SHP77 treated with DMSO at 0.1 percent for 48 hours (cell line): ENCODE measurements at places on chromosomes 12 and 14.

DNA sequence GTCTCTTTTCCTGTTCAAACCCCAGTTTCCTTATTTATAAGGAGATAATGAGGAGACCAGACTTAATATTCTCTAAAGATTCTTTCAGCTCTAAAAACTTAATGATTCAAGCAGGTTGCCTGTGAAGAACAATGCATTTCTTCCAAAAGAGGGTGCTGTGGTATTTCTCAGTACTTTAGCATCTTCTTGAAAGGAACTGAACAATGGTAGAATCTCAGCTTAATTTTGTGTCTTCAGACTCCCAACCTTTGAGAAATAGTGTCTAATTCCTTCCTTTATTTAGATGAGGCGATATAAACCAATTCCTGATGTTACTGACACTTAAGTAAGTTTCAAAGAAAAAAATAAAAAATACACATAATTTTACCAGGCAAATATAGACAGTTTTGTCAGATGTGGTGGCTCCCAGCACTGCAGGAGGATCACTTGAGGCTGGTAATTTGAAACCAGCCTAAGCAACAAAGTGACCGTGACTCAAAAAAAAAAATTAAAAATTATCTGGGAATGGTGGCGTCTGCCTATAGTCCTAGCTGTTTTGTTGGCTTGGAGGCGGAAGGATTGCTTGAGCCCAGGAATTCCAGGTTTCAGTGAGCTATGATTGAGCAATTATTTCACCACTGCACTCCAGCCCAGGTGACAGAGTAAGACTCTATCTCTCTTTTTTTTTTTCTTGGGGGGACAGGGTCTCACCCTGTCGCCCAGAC lies 76.9 kb upstream of the PSMA6 start:
- DNase-seq: no peak

DNA sequence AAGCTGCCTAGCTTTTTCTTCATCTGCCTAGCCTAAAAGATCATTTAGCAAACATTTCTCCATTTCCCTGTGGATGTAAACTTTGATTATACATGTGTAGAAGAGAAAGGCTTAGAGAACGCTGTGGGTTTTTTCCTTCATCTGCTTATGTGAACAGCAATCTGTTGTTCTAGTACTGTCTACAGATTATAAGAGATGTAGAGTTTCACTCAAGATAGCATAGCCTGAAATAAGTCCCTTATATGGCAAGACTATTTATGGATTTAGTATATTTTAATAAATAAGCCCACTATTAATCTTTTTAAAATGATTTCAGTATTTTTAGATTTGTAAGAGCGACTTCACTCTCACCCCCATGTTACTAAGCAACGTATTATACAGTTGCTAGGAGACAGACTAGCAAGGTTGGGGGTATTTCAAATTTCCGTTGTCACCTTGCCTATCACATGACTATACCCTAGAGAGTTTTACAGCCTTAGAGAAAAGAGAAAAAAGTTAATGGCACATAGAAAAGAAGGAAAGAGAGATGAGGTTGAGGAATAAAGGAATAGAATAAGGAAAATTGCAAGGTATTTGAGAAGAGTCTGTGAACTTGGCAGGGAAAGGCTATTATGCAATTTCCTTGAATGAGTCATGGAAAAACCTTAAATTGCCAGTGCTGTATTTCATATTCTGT lies 12.2 kb upstream of the TUBA1A start:
- peak; percentile 49 for DNase-seq

DNA sequence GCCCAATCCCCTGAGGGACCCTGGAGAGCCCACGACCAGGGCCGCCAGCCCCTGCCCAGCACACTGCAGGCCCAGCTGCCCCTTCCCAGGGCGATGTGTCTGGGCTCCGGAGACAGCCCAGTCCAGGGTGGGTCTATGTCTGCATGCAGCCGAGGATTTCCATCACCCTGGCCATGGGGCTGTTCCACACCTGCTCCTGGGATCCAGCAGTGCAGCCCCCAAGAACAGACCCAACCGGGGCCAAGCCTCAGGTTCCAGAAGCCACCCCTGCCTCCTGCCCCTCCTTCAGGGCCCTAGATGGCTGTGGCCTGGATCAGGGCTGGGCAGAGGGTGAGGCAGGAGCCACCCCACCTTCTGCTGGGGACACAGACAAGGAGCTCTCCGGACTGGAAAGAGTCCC lies 11.5 kb downstream of the C14orf180 start:
- DNase-seq: no peak

- peak; percentile 77 for DNase-seq
Measured at GRCh38 chr12:95336387-95337067, 118.9 kb downstream of the VEZT start.

DNA sequence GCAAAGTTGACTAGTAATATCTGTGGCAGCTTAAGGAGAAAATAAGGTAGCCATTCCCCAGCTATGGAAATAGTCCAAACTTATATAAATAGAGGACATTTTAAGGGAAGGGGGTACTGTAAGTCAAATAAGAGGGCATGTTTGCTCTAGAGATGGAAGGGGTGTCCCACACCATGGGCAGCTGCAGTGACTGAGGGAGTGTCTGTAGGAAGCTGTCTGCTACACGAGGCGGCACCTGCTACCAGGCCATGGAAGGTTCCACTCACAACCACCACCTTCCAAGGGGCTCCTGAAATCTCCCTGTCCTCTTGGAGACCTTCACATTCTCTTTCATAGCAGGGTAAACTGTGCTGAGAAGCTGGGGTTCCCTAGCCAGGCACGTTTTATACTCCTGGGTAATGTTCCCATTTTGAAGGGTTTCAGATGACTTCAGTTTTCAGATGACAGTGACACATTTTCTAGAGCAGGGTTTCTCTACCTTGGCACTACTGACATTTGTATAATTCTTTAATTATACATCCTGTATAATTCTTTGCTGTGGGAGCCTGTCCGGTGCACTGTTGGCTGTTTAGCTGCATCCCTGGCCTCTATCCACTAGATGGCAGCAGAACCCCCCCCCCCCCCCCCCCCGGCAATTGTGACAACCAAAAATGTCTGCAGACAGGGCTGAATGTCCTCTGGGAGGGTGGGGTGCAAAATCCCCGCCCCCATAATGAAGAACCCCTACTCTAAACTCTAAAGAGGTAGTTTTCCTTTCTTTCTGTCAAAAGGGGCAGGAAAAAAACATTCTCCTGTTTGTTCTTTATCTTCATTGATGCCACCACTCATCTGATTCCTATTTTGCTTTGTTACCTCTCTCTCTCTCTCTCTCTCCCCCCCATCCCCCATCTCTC lies 11.6 kb upstream of the SMCO2 start:
- peak; percentile 48 for DNase-seq

DNA sequence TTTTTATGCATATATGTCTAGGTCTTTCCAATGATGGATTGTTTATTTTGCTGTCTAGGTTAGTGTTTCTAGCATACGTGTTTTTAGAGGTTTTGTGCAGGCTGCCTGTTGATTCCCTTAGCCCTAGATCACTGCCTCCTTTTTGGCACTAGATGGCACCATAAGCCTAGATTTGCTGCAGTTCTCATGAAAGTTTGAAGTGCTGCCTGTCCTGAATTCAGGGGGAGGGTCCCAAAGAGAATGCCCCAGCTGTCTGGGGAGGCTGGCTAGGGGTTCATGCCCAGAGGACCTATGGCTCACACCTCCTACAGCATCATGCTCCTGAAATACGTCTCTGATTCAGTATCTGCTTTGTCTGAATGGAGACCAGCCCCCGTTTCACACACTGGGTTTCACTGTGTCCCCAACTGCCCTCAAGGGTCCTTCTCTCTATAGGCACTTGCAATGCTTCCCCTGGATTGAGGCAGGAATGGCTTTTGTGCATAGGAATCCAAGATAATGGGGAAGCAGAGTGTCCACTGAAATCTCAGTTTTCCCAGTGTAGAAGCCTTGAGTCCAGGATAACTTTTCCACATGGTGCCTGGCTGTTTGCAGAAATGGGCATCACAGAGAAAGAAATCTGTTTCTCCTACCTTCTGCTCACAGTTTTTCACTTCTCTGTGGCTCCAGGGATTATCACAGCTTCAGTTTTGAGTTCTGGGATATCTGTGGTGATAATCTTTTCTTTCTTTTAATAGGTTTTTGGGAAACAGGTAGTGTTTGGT lies 14.2 kb upstream of the TXNRD1 start:
- DNase-seq: peak; percentile 9

DNA sequence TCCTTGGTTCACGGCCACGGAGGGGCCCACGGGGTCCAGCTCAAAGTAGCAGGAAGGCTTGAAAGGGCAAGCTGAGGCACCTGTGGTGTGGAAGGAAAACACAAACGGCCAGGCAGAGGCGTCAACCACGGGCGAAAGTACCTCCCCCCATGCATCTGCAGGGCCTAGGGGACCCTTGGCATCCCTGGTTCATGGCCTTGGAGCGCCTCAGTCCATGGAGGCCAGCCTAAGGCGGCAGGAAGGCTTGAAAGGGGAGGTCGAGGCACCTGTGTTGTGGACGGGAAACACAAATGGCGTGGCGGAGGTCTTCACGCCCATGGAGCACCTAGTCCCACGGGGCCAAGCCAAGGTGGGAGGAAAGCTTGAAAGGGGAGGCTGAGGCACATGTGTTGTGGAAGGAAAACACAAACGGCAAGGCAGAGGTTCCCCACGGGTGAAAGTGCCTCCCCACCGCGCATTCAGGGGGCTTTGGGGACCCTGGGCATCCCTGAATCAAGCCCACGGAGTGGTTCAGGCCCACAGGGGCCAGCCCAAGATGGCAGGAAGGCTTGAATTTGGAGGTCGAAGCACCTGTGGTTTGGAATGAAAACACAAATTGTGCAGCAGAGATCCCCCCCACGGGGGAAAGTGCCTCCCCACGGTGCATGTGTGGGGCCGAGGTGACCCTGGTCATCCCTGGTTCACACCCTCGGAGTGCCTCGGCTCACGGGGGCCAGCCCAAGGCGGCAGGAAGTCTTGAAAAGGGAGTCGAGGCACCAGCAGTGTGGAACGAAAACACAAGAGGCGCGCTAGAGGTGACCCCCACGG lies 380.8 kb downstream of the ALG10 start:
- DNase-seq: no peak

DNA sequence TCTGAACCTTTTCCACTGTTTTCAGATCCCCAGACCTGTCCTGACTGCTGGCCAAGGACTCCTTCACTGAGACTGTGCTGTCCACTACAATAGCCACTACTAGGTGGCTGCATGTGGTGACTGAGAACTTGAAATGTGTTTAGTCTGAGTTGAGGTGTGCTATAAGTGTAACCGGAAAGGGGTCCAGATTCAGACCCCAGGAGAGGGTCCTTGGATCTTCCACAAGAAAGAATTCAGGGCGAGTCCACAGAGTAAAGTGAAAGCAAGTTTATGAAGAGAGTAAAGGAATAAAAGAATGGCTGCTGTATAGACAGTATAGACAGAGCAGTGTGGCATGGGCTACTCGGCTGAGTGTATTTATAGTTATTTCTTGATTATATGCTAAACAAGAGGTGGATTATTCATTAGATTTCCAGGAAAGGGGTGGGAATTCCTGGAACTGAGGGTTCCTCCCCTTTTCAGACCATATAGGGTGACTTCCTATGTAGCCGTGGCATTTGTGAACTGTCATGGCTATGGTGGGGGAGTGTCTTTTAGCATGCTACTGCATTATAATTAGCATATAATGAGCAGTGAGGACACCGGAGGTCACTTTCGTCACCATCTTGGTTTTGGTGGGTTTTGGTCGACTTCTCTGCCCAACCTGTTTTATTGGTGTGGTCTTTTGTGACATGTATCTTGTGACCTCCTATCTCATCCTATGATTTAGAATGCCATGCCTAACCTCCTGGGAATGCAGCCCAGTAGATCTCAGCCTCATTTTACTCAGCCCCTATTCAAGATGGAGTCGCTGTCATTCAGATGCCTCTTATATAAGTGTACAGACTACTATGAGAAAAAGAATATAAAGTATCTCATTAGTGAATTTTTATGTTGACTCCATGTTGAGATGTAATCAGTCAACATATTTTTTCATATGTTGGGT lies 70.0 kb upstream of the SRSF5 start:
- no peak for DNase-seq

- DNase-seq: no peak
Measured at GRCh38 chr14:90421001-90421631, 24.3 kb downstream of the CALM1 start.

DNA sequence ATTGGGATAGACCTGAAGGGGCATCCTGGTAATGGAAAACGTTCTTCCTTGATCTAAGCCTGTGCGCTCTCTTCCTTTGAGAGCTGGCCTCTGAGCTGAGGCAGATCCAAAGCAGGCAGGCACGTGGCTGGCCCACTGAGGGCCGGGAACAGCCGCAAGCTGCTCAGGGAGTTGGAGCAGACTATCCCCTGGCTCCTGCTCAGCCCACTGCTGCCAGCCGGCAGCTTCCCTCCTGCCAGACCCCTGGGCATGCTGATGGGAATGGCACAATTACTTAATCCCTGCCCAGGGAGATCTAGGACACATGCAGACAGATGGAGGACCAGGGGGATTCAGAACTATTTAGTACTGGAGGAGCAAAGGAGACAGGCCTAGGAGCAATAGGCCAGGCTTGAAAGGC lies 14.4 kb downstream of the NEUROD4 start:
- no peak for DNase-seq

GRCh38 chr12:80377140-80377794 lies 66.8 kb upstream of the PTPRQ start:
- DNase-seq: no peak

DNA sequence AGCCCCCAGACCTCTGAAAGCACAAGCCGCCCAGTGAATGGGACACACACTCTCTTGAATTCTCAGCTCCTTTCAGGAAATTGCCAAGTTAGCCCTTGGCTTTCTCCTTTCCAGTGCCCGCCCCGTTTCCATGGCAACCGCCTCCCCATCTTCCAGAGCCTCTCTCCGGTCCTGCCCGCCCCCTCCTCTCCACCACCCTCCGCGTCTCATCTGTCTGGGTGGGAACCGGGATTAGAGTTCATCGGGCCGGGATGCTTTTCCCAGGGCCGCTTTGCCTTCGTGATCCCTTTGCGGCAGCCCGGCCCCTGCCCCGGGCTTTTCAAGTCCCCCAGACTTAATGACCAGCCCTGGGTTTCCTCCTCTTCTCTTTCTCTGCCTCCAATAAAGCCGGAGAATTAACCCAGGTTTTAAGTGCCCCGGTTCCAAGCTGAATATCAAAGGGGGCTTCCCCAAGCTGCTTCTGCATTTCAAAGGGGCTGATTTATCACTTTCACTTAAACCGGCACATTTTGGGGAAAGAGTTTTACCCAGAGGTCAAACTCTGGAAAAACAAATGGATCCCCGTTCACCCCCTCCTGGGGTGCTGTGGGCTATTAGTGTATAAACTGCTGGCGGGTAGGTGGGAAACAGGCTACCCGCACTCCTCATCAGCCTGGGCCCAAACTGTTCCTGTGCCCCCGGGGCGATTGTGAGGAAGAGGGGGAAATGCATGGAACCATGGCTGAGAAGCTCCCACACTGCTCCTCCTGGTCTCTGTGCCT lies 101.7 kb downstream of the ZFP36L1 start:
- DNase-seq: no peak

DNA sequence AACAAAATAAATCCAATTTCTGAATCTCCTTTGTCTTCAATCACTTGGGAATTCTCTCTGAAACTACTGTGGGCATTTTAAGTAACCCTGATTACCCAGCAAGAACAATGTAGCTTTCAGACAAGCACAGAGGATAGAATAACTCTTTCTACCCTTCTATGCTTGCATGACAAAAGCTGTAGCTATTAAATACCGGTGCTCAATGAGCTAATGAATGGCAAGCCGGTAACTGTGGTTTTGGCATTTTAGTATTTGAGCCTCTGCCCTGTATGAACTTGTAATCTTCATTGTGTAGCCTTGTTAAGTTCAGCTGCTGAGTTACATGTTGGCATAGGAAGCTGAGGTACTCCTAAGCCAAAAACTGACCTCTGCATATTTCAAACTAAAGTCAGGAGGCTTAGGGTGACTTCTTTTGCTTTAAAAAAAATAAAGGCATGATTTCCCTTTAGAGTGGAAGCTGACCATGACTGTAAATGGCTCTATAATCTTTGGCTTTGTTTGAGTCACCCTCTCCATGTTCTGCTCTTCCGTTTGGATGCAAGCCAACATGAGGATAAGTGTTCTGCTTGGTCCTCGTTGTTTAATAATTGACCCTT lies 171.0 kb upstream of the HIF1A start:
- DNase-seq: peak; percentile 70
